ENCODE measurements at places on chromosomes 3 and 15. TPM values are rescaled to one million over a fixed set of nuclear protein-coding genes. Genes with fewer than 3 reads are reported as not detected.

Gene RETNLB
- total RNA-seq, result not detected

- DNase-seq, result no peak
These were observed 101.0 kb downstream of the MYLK start for GRCh38 chr3:123783050-123783689.

- peak; percentile 22 for DNase-seq
These were observed 99.7 kb downstream of the ADCY5 start for GRCh38 chr3:123349201-123349535.

DNA sequence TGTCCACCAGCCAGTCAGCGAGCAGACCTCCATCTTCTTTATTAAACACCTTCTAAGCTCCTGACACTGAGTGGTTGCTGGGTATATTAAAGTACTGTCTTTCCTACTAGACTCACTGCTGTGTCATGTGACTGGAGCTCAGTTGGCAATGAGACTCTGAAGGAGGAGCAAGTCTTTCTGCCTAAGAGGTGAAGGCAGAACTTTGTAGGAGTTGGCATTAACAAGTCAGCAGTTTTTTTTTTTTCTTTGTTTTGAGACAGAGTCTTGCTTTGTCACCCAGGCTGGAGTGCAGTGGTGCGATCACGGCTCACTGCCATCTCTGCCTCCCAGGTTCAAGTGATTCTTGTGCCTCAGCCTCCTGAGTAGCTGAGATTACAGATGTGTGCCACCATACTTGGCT lies 62.2 kb downstream of the ABHD5 start:
- no peak for DNase-seq

Gene DLL4
- 9.8 TPM for total RNA-seq

Gene ITIH1
- 2.6 TPM for total RNA-seq

DNA sequence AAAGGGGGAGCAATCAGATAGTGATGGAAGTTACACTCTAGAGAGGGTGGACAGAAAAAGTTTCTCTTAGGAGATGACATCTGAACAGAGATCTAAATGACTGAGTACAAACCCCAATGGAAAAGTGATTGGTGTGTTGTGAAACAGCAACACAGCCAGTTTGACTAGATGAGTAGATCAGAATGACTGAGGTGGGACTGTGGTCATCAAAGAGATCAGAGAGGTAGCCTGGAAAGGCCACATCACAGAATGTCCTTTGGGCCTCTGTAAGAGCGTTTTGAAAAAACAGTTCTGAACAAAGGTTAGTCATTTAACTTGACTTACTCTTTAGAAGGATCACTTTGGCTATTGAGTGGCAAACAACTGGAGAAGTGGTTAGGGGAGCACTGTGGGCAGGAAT lies 10.6 kb downstream of the LRRC58 start:
- DNase-seq, result no peak

- DNase-seq, result no peak
These were observed 289.5 kb upstream of the RGMA start for GRCh38 chr15:93378558-93378957.

DNA sequence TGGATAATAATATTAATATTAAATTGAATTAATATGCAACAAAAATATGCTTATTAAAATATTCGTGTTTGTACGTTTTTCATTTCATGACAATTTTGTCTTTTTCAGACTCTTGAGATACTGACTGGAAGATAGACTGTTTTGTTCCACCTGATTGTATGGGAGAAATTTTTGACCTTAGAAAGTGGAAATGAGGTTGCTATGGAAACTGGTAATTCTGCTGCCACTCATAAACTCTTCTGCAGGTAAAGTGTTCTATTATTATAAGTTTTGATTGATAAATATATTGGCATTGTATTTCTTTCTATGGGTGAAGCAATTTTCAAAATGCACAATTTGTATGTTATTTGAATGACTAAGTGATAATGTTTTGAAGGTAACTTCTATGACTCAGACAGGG lies 55.0 kb downstream of the CNTN6 start:
- no peak for DNase-seq

GRCh38 chr15:23564821-23565394 lies 566 bp upstream of the MKRN3 start:
- DNase-seq, result no peak

- DNase-seq, result no peak
These were observed 545.5 kb downstream of the ZPLD1 start for GRCh38 chr3:102980355-102980696.

DNA sequence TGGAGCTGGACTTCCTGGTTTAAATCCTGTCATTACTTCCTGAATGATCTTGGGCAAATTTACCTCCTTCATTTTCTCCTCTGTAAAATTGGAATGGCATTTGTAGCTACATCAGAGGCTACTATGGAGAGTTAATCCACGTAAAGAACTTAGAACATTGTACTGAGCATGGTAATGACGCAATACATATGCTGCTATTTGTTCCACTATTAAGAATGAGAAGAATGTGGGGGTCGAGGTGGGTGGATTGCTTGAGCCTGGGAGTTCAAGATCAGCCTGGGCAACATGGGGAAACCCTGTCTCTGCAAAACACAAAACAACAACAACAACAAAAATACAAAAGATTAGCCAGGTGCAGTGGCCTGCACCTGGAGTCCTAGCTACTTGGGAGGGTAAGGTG lies 250.6 kb downstream of the RYR3 start:
- DNase-seq, result no peak

- no peak for DNase-seq
These were observed 75.3 kb upstream of the BOC start for GRCh38 chr3:113136071-113136470.

Gene PLS1
- total RNA-seq, result not detected

GRCh38 chr3:13240928-13241618 lies 167.8 kb upstream of the IQSEC1 start:
- no peak for DNase-seq

DNA sequence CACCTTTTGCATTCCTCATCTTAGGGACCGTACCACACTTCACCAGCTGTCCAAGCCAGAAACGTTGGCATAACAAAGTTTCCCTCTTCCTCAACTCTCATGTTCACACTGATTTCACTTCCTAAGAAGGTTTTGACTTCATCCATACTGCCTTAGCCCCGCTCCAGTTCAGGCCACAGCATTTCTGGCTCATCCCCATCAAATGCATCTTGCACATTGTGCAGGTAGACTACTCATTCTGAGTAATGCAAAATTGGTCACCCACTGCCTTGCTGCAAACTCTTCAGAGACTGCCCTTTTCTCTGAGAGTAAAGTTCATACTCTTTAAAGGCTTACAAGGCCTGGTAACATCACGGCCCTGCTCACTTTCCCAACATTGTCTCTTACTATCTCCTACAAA lies 8.8 kb downstream of the NUSAP1 start:
- no peak for DNase-seq

Gene DUOXA2
- not detected for total RNA-seq

DNA sequence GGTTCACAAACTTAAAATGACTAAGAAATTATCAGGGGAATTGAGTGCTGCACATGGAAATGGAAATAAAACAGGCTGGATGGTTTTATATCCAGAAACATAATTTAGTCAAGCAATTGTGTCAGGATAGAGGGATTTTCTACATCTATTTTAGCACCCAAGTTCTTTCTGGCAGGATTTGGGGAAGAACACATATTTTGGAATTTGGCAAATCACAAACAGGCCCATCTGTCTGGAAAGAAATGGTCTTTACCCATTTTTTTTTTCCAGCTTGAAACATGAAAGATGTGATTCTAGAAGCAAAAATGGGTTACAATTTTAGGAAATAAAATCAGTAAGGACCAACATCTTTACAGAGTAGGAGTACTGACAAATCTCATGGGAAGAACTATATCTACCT lies 14.4 kb upstream of the UNC13C start:
- DNase-seq, result no peak

GRCh38 chr3:140610544-140610943 lies 67.3 kb upstream of the TRIM42 start:
- DNase-seq, result no peak

DNA sequence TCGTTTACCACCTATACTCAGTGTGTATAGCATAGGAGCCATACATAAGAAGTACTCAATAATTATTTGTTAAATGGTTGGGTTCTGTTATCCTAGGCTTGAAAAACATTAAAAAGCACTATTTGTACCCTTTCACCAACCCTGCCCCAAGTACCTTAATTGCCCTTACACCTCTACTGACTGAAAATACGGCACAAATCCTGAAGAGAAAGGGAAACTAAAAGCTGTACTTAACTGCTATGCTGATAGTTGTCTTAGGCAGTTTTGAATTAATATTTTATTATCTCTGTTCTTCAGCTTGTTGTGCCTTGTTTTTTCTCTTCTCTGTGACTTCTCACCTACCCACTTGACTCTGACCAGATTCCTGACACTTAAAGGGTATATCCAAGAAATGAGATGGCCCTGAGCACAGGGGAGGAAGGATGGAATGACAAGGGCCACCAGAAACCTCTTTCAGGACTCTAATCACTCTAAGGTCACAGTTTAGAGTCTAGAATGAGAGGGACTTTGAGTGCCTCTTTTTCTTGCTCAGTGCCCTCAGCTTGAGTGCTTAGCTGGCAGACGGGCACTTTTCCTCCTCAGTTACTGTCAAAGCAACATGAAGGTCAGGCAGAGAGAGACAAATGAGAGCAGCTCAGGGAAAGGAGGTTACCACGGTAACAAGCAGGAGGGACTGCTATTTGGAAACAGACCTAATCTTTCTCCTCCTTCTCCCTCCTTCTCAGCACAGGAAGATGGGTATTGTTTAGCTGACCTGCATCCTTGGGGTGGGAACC lies 136.5 kb downstream of the ZNF609 start:
- DNase-seq, result no peak

DNA sequence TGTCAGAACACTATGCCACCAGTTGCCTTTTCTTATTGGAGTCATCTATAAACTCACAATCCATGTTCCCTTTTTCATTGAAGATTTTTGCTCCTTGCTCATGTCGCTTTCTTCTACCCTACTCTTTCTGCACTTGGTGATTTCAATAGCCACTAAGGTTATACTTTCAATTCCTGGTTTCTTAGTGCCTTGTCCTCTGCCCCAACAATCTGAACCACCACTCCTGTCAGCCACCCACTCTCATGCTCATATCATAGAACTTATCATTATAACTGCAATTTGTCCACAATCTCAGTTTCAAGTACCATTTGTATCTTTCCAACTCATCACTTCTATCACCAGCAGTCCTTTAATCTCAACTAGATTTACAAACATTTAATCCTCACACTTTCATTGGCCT lies 10.0 kb upstream of the GRAMD1C start:
- DNase-seq, result no peak

GRCh38 chr15:29270169-29270955 lies 740 bp upstream of the NSMCE3 start:
- no peak for DNase-seq

Gene GOLGA8M
- 0.67 TPM for total RNA-seq

DNA sequence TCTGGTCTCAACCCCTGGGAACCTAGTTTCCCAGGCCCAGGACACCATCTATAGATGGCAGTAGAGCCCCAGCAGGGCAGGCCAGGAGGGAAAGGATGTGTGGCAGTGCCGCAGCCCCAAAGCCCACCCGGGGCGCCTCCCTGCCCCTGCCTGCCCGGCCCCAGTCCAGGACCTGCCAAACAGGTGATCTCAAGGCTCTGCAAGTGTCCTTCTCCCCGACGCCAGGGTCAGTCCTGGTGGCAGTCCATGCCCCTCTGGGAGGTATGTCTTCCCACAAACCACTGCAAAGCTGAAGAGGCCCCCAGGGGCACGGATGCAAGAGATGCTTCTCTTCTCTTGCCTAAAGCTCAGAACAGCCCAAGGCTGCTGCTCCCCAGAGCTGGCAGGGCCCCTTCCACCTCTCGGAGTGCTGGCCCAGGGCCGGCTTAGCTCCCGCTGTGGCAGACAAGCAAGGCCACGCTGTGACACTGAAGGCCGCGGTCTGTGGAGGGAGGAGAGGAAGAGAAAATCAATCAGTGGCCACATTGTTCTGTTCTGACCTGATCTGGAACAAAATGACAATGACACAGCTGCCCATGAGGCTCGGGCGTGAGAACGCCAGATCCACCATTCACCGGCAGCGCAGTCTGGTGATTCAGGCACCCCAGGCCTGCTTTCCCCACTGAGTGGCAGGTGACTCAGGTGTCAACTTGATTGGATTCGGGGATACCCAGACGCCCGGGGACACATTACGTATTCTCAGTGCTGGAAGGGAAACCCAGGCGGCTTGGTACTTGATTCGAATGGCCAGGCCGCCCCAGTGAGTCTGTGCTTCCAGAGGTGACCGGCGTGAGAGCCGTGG lies 34.0 kb downstream of the KLHL25 start:
- DNase-seq, result no peak

- DNase-seq, result no peak
These were observed 10.5 kb upstream of the CCDC54 start for GRCh38 chr3:107366766-107367165.

DNA sequence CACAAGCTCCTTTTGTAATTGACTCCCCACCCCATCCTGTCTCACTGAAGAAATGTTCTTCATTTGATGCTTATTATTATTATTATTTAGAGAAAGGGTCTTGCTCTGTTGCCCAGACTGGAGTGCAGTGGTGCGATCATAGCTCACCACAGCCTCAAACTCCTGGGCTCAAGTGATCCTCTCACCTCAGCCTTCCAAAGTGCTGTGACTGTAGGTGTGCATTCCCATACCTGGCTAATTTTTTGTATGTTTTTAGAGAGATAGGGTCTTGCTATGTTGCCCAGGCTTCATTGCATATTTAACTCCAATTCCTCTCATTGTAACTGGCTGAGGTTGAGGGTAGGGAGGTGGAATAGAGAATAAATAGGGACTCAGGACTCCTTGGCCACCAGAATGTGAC lies 22.3 kb downstream of the SEMA5B start:
- DNase-seq, result no peak

DNA sequence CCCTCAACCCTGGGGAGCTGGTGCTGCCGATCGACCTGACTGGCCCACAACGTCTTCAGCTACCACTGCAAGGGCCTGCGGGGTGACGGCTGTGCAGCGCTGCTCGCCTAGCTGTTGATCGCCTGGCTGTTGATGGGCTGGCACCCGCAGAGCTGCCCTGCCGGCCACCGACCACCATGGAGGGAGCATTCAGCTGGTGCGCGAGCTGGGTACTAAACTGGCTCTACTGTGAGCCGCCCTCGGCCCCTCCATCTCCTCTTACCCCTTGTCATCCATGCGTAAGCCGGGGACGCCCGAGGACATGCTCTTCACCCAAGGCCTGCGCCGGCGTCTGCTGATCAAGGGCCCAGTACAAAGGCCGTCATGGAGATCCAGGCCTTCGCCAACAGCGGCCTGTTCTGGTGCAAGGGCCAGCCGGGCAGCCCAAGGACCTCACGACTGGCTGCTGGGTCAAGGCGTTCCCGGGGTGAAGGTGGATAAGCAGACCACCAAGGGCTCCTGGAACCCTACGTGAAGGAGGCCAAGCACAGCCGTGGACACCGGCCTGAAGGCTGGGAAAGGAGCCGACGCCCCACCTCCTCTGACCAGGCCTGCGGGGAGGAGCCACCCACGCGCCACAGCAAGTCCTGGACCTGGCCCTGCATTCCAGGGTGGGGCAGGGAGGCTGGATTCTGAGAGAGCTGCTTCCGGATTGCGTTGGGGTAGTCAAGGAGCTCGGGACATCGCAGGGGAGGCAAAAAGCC lies 46.9 kb downstream of the SFMBT1 start:
- DNase-seq, result no peak

Gene RPL39L
- 9.4 TPM for total RNA-seq

Data from posterior vena cava (tissue), 2 donors.